ENCODE measurements at places on chromosomes 3 and 15.

- DNase-seq = no peak
Measured at GRCh38 chr3:9448643-9449042, 51.2 kb downstream of the SETD5 start.

DNA sequence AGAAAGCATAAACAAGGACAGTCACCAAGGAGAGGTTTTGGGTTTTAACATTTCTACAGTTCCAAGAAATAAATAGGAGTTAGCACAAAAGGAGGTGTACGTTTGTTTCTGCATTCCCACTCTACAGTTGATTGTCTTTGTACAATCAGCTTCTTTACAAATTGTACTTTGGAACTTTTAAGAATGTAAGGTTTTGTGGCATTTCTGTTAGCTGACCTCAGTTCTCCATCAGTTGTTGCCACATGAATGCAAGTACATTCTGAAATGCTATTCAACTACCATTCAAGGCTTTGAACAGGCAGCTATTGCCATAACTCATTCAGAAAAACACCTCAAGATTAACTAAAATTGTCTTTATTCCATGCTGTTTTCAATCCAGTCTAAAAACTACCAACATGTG, 253.2 kb upstream of the UBE2E1 start:
- DNase-seq = no peak

GRCh38 chr15:89837134-89837829, 22.6 kb upstream of the ANPEP start:
- DNase-seq = no peak

- DNase-seq = no peak
Measured at GRCh38 chr3:133463347-133463860, 63.5 kb downstream of the BFSP2 start.

- DNase-seq = no peak
Measured at GRCh38 chr3:179432021-179432420, 19.2 kb downstream of the GNB4 start.

DNA sequence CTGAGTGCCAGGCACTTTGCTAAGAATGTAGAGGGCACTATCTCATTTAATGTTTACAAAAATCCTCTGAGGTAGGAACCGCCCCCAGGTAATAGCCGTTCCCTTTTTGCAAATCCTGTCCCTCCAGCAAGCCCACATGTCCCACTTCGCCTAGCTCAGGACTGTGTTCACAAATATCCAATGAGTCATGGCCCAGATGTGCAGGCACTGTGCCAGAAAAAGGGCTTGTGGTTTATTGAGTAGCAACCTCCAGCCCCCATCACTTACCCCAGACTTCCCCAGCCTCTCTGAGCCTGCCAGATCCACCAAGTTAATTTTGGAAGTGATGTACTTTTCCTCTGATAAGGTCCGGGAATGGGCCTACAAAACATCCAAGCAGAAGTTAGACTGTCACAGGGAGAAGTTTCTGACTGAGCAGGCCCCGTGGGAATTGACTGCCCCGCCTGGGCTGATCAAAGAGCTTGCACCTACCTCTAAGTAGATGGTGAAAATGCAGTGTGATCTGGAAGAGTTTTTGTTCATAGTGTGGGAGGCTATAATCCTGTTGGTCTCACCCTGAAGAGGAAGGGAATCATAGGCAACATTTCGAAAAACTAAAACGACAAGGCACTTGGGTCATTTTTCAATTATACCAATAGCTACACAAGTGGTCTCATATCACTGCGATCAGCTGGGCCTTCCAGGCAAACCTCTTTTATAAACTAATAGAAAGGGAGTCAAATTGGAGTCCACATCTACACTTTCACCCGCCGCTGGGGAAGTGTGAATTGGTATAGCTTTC, 15.7 kb downstream of the KIF9 start:
- DNase-seq = peak; percentile 9

DNA sequence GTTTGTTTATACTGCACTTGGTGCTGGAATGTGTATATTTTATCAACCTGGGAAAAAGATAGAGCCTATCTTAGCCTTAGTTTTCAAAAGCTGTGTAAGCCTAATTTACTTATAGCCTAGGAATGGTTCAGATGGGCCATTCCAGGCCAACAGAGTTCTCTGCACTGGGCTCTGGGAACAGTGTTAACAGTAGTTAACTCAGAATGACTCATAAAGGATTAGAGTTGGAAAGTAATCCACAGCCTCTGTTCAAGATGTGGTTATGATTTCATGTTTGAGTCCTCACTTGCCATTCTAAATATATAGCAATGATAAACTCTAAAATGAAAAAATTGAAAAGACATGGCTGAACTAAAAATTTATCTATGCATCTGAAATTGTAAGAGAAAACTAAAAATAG, 22.6 kb upstream of the PEX5L start:
- no peak for DNase-seq

GRCh38 chr3:142209655-142210054, 15.7 kb downstream of the GK5 start:
- DNase-seq = no peak

- DNase-seq = no peak
Measured at GRCh38 chr3:188348435-188349244, 194.7 kb downstream of the LPP start.
